ENCODE measurements at places on chromosomes 3 and 15. TPM values are rescaled to one million over a fixed set of nuclear protein-coding genes. Genes with fewer than 3 reads are reported as not detected.

DNA sequence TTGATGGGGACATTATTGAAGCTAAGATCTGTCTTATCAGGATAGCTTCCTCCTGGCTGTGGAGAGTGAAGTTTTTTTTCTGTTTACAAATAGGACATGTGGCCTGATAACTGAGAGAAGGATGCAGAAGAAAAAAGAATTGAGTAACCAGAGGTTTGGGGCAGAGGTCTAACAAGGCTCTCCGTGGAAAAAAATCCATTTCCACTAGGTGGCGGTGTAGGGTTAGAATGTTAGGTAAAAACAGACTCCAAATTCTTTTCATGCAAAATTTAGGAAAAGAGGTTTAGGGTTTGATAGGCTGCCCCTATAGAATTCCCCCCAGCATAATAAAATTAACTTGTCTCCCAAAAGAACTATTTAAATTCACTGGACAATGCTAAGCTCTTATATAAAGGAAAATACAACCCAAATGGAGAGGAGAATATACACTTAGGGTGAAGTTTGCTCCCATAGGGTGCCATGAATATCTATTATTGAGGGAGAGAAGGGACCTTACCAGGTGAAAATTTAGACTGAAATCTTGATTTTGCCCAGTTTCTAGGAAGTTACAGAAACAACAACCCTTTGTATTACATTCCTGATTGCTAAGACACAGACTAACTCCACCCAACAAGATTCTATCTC lies 1560.4 kb downstream of the OTOL1 start:
- DNase-seq, result peak; percentile 38

DNA sequence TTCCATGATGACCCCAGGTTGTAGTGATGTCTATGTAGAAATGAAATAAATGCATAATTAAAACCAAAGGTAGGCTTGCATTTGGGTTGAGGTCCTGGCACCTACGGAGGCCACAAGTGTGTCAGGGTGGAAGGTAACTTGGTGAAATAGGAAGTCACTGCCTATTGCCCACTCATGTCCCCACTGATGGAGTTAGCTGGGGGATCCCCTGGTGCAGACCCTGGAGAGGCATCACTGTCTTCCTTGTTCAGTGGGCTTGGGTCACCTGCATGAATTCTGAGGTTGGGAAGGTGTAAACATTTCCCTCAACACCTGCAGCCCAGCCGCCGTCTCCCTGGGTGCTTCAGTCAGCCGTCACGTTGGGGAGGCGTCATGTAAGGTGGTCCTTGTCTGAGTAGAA lies 97.1 kb downstream of the APBA2 start:
- DNase-seq, result no peak

The LIPH gene
- 0.21 TPM for total RNA-seq

The MST1R gene
- total RNA-seq, result 2.0 TPM

The SH2D7 gene
- total RNA-seq, result not detected

- no peak for DNase-seq
Observed at GRCh38 chr3:8778475-8778874, 9.1 kb upstream of the OXTR start.

The GOLGA8T gene
- total RNA-seq, result 1.1 TPM

- no peak for DNase-seq
Observed at GRCh38 chr15:70192490-70192889, 94.8 kb upstream of the TLE3 start.

- DNase-seq, result no peak
Observed at GRCh38 chr15:44035781-44036699, 159.0 kb downstream of the FRMD5 start.

DNA sequence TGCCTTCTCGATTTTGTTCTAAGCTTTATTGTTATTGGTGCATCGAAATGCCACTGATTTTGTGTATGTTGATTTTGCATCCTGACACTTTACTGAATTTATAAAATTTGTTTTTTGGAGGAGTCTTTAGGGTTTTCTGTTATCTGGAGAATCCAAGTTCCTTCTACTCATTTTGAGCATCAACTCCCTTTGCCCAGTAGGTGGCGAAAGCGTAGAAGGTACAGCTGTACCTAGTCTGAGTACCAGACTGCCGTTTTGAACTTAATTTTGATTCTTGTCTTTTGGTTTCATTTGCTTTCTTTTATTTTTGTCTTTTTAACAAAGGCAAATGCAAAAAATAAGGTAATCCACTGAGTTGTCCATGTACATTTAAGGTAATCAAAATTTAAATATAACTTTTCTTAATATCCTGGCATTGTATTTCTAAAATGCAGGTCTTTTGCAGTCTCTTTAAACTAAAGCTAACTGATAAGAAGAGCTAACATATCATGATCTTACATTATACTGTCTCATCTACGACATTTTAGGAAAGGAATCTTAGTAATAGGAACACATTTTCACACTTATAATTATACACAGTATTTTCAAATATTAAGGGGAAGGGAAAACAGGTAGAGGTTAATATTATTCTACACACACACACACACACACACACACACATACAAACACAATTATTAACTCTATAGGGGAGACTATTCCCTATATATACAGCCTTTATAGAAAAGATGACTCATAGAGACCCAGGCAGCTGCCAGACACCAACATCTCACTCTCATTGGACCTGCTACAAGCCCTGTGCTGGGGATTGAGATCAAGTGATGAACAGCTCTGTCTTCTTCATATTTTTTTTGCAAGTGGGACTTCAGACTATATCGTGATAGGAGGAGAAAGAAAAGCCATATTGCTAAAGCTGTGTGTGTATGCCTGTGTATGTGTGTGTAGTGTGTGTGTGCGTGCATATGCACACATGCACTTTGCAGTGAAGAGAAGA lies 71.8 kb downstream of the SYNPR start:
- DNase-seq, result peak; percentile 30

The FBN1 gene
- total RNA-seq, result 3.9 TPM

- DNase-seq, result peak; percentile 66
Observed at GRCh38 chr15:77025083-77025901, 30.4 kb downstream of the PSTPIP1 start.

- no peak for DNase-seq
Observed at GRCh38 chr3:14872706-14873105, 53.9 kb downstream of the FGD5 start.

DNA sequence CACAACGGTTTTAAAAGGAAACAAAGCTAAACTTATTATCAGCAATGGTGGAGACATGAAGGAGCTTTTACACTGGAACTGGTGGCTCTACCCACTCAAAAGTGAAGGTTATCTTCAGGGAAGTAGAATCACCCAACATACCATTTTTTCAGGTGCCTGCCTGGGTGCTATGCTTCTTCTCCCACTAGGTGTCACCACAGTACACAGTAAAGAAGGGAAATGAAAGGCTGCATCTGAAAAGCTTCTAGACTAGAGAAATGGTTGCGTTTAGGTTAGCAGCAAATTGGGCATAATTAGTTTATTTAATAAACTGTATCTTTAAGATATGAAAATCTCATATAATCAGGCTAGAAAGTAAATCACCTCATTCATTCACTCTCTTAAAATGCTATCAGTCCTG lies 47.0 kb upstream of the SELENOK start:
- DNase-seq, result peak; percentile 47

DNA sequence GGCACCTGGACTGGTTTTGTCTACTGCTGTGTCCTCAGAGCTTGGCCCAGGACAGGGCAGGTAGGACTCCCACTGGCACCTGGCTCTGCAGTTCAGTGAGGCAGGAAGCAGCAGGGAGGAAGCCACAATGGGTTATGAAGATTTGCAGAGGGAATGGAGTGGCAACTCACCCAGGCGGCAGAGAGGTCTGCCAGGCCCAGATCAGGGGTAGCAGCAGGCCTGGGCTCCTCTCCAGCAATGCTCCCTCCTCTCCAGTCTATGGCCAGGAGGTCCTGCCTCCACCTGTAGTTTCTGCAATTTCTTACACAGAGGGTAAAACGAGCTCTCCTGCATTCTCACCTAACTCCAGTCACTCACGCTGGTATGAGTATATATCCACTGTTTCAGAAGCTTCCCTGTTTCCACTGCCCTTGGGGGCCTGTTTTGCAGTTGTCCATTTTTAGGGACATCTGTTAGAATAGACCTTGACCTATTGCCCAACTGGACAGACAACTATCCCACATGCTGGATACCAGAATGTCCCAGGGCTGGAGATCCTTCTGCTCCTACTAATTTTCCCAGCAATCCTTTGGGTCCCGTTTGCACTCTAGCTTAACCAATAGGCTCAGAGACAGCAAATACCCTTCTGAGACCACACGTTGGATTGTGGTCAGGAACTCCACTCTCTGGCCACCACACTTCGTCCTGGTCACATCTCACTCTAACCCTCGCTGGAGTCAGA lies 35.2 kb downstream of the HMCES start:
- DNase-seq, result peak; percentile 33

GRCh38 chr15:81176291-81176893 lies 20.3 kb upstream of the IL16 start:
- peak; percentile 42 for DNase-seq

GRCh38 chr15:42264795-42265194 lies 8.2 kb upstream of the GANC start:
- DNase-seq, result no peak

- no peak for DNase-seq
Observed at GRCh38 chr15:76107169-76107568, 47.4 kb downstream of the TMEM266 start.

GRCh38 chr3:8094415-8094814 lies 407.2 kb upstream of the LMCD1 start:
- no peak for DNase-seq

DNA sequence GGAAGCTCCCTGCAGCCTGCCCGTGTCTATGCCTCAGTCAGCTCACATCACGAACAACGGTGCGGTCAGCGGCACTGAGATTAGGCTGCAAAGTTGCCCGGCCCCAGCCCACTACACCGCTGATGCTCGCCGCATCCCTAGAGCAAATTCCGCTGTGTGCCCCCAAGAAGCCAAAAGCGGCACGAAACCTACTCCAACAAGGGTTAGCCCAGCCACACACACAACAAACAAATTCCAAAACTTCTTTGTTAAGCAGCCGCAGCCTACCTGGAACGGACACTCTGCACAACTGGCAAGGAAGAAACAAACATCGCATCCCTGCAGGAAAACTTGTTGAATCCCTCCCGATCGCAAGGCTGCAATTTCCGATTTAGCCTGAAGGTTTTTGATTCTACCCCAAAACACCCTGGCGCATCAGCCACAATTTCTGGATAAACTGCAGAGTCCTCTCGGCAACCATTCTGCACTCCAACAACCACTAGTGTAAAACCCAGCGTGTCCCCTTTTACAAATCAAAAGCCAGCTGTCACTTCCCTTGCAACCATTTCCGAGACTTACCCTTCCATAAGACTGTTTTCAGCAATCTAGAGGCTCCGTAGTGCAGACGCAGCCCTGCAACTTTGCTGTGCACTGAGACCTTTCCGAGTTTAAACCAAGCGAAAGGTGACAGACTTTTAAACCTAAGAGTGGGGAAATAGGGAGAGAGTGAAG lies 449 bp downstream of the ROBO1 start:
- DNase-seq, result peak; percentile 30

The CYP1A1 gene
- 0.45 TPM for total RNA-seq

The PLA2G4E gene
- total RNA-seq, result not detected

The ITIH1 gene
- not detected for total RNA-seq

DNA sequence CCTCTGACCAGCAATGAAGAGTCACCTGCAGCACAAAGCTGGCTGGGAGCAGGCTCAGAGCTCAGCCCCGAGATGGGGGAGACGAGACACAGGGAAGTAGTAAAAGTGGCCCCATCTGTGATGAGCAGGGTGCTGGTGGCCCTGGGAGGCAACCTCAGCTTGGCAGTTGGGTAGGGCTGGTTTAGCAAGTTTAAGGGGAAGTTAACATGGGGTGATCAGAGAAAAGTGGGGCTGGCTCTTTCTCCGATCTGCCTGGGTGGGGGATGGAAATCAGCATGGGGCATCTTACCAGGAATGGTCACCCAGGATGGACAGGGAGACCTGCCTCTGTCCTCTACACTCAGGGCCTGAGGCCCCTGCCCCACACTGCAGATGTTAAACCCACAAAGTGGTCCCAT lies 29.9 kb upstream of the SFMBT1 start:
- DNase-seq, result peak; percentile 10

GRCh38 chr15:101439920-101440319 lies 49.6 kb downstream of the PCSK6 start:
- DNase-seq, result no peak

- no peak for DNase-seq
Observed at GRCh38 chr15:94970096-94970495, 738.7 kb downstream of the MCTP2 start.

GRCh38 chr15:92421976-92422375 lies 28.3 kb downstream of the ST8SIA2 start:
- no peak for DNase-seq

- DNase-seq, result no peak
Observed at GRCh38 chr3:50603261-50604109, 8.1 kb downstream of the CISH start.

GRCh38 chr3:59545374-59545773 lies 495.5 kb upstream of the CFAP20DC start:
- no peak for DNase-seq

The VILL gene
- total RNA-seq, result 5.0 TPM

DNA sequence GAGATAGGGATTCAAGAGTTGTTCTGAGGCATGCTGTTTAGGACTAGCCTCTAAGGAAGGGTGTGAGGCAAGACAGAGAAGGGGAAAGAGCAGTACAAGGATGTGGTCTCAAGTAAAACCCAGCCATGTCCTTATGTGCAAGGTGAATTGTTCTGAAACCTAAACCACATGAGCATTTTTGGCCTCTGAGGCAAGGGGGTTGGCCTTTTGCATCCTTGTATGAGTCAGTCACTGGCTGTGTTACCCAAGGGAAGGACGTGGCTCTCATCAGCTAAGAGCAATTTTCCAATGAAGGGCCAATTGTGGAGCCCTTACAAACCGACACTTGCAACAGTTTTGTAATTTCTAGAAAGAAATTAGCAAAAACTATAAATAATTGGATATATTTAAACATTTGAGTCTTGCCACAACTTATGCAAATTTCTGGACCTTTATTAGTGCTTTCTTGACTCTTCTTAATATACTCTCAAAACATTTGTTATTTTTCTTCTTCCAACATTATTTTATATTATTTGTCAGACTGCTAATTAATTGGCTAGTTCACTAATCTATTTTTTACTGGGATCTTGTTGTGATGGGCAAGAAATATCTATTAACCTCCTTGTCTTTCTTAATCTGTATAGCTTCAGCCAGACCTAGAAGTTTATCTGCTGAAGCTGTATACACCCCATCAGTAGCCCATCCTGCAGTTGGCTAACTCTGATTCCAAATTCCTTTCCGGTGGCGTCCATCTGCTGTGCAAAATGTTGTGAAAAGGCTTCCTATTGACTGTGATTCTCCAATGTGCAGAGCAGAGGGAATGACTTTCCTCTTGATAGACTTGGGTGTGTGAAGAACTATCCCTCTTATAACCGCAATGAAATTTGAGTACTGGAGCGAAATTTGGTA lies 97.7 kb upstream of the P2RY1 start:
- no peak for DNase-seq

GRCh38 chr15:97401195-97401594 lies 559.3 kb upstream of the ARRDC4 start:
- DNase-seq, result no peak

The SLC28A1 gene
- not detected for total RNA-seq

The ARMC8 gene
- total RNA-seq, result 43.2 TPM
